DND-41 (cell line): ENCODE measurements at places on chromosomes 1 and 21.
A peak's percentile ranks its signal among the peaks of the same experiment; 100 is the strongest.

DNA sequence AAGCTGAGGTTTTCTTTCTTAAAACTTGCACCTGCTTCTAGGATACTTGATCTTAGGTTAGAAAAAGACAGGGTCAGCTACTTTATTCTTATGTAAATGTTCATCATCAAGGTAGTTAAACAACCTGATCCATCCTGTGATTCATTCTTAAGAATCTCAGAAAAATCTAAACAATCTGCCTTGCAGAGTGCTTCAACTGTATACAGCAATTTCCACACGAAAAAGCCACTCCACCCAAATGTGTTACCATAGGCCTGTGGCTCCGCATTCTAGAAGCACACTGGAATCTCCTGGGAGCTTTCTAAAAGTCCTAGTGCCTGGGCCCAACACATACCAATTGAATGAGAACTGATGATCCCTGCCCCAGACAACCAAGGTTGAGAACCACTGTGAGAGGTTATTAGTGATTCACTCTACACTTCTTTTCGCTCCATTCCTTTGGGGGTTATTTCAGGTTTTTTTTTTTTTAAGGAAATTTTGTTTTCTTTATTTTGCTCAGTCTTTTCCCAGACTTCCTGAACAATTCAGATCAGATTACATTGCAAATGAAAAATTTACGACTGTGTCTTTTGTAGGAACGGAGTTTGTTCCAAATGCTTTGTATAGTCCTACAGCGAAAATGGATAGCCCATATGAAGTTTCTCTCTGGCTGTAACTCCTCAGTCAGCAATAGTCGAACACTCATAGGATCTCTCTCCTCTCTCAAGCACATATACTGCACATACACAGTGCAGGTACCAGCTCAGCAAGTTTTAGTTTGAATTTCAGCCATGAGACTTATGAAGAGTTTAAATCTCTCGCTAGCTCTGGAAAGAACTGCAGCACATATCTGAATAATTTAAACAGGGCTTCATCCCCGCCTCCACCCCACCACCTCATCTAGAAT lies 16.1 kb downstream of the SMYD2 start:
- no peak for DNase-seq

- peak; percentile 74 for DNase-seq
Measured at GRCh38 chr1:233281711-233282581, 13.6 kb downstream of the PCNX2 start.

GRCh38 chr1:65190229-65190628 lies 42.2 kb downstream of the AK4 start:
- no peak for DNase-seq

- no peak for DNase-seq
Measured at GRCh38 chr1:87760654-87761053, 432.0 kb downstream of the LMO4 start.

DNA sequence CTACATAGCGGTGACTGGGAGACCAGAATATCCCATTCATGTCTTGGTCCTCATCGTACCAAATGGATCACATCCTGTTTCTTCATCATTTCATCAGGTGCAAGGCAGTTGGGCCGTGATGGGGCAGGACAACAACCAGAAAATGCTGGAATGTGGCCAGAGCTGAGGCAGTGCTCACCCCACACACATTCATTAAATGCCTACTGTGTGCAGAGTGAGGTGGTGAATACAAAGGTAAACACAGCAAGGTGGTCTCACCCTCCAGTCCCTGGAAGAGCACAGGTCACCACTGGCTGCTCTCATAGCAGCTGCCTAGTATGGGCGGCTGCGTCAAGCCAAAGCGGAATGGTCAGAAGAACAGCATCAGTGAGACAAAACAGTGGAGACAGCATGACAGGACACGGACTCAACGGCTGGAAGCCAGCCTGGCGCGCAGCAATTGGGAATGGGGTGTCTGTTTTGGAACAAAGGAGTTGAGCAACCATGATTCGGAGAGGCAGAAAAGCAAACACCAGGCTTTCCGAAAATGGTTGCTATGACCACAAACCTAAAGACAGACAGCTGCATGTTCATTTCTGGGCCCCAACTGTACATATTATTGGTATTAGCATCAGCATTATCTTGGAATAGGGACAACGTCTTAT lies 5.6 kb upstream of the ADAMTSL4 start:
- no peak for DNase-seq

DNA sequence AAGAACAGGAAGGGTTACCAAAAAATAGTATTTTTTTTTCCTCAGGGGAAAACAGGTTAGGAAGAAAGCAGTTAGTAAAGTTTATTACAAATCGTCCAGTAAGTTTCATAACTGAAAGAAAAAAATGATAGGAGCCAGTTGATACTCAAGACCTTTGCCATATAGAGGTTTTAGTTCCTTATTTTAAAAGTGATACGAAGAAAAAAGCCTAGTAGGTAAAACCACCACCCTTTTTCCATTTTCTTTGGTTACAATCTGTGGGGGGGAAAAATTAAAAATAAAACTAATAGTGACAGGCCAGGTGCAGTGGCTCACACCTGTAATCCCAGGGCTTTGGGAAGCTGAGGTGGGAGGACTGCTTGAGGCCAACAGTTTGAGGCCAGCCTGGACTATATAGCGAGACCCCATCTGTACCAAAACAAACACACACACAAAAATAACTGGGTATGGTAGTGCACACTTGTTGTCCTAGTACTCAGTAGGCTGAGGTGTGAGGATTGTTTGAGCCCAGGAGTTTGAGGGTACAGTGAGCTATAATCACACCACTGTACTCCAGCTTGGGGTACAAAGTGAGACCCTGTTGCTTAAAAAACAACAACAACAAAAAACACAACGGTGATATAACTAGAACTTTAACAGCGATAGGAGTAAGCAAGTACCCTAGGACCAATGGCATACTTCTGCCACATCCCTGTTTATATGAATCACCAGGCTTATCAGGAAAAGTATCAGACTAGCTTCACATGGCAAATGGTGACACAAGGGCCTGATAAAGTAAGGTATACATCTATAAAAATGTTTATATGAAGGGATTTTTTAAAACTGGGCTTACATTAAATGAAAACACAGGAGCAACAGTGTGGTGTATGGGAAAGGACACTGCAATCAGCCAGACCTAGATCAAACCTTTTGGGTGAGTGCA lies 5.4 kb downstream of the TMEM59 start:
- DNase-seq = no peak
